Progenitor cell of endocrine pancreas (in vitro differentiated cells): ENCODE measurements at places on chromosomes 16 and 17.

DNA sequence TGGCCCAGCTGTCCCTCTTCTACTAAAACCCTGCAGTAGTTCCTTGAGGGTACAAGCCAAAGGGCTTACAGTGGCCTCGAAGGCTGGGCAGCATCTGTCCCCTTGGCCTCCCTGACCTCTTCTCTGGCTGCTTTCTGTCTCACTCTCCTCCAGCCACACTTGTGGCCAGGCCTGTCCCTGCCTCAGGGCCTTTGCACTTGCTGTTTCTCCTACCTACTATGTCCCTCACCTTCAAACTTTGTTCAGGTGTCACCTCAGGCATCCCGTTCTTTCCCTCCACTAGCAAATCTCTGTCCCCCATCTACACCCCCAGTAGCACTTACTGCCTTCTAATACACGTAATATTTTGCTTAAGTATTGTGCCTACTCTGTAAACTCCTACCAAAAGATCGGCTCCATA is 6.0 kb downstream of the ABCC1 start:
- H3K36me3 ChIP-seq = peaks cover 1% of the 10 kb centered on the region
- no peaks in the 10 kb centered on the region for H3K27me3 ChIP-seq
- no peak overlapping the region for H3K27ac ChIP-seq
- DNase-seq = no peak

- H3K27ac ChIP-seq = no peak overlapping the region
- no peak for DNase-seq
- H3K36me3 ChIP-seq = no peaks in the 10 kb centered on the region
- peaks cover 14% of the 10 kb centered on the region for H3K27me3 ChIP-seq
- H3K4me1 ChIP-seq = no peaks in the 10 kb centered on the region
- H3K4me3 ChIP-seq = no peak overlapping the region
Measured at GRCh38 chr17:35284955-35285354, 42.1 kb downstream of the SLFN5 start.

DNA sequence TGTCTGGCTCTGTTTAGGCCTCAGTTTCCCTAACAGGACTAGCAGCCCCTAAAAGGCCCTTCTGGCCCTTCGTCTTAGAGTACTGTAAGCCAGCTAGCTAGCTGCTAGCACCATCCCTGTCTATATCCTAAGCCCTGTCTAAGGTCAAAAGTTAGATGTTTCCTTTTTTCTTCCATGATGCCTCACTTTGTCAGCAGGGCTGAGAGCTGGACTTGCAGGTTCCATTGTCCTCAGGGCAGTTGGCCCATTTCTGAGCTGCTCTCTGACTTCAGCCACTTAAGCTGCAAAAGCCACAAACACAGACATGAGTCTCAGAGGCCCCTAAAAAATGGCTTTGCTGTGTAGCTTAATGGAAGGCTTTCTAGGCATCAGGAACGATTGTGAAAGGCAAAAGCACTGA is 187.7 kb downstream of the CBLN1 start:
- H3K36me3 ChIP-seq = no peaks in the 10 kb centered on the region
- no peak overlapping the region for H3K27ac ChIP-seq
- DNase-seq = no peak
- H3K4me3 ChIP-seq = no peak overlapping the region
- H3K27me3 ChIP-seq = peaks cover 32% of the 10 kb centered on the region

DNA sequence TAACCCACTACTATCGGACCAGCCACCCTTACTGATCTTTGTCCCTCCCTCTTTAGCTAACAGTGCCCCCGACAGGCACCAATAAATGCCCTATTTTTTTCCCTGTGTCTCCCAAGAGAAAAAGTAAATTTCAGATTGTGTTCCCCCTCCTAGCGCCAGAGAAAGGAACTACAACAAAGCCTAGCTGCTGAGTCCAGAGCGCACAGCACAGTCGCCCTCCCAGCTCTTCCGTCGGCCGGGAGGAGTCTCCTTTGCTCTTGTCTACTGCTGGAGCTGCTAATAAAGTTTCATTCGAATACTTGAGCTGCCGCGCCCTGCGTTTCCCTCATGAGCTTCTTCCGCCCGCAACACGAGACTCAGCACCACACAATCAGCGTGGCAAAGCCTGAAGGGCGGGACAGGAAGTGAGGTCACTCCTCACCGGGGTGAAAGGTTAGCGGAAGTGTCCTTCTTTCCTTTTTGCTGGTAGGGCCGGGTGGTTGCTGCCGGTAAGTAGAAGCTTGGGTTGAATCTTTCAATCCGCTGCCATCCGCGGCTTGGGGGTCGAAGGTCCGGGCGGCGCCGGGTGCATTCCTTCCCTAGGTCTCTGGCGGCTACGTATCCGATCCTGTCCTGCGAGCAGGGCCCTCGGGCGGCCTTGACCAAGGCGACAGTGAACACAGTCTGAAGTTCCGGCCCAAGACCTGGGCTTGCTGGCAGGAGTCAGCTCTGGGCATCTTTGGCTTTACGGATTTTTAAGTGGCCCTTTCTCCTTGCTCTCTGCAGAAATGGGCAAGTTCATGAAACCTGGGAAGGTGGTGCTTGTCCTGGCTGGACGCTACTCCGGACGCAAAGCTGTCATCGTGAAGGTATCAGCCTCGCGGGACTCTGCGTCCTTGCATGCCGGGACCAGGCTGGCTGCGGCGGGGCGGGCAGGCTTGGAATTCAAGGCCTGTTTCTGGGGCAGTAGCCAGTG is at the start of gene RPL27:
Gene RPL27 (plus strand): TSS at position 436 of the 955 bp plus-strand sequence. CDS start 332 bp downstream, at position 768.
- H3K27ac ChIP-seq = peak within 1 kb of the TSS; percentile 99
- DNase-seq = peak; percentile 87
- H3K27me3 ChIP-seq = no peaks in the 10 kb centered on the region
- H3K4me1 ChIP-seq = peaks cover 24% of the 10 kb centered on the region
- peaks cover 19% of the 10 kb centered on the region for H3K36me3 ChIP-seq
- peak within 1 kb of the TSS; percentile 88 for H3K4me3 ChIP-seq

DNA sequence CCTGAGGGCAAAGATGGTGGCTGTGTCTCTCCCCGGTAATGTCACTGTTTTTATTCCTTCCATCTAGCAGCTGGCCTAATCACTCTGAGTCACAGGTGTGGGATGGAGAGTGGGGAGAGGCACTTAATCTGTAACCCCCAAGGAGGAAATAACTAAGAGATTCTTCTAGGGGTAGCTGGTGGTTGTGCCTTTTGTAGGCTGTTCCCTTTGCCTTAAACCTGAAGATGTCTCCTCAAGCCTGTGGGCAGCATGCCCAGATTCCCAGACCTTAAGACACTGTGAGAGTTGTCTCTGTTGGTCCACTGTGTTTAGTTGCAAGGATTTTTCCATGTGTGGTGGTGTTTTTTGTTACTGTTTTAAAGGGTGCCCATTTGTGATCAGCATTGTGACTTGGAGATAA is 5.5 kb upstream of the RAPGEFL1 start:
- no peak overlapping the region for H3K4me3 ChIP-seq
- peaks cover 34% of the 10 kb centered on the region for H3K36me3 ChIP-seq
- H3K27ac ChIP-seq = no peak overlapping the region
- H3K4me1 ChIP-seq = peaks cover 8% of the 10 kb centered on the region

GRCh38 chr17:82815354-82815753 is 24.5 kb downstream of the ZNF750 start:
- H3K36me3 ChIP-seq = peaks cover 27% of the 10 kb centered on the region
- H3K4me3 ChIP-seq = no peak overlapping the region
- H3K4me1 ChIP-seq = no peaks in the 10 kb centered on the region
- H3K27me3 ChIP-seq = no peaks in the 10 kb centered on the region

DNA sequence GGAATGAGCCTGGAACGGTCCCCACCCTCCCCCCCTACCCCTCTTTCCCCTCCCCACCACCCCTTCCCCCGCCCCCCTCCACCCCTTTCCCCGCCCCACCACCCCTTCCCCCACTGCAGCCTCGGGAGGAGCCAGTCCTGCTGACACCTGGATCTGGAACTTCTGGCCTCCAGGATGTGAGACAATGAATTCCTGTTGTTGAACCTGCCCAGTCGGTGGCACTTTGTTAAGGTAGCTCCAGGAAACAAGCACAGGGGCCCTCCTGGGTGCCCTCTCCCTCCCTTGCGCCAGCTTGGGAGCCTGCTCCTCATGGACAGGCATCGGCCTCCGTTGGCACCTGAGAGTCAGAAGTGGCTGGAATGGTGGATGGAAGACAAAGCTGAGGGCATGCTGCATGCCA is 152.4 kb upstream of the FOXF1 start:
- no peaks in the 10 kb centered on the region for H3K36me3 ChIP-seq
- no peak overlapping the region for H3K4me3 ChIP-seq
- no peak for DNase-seq
- no peak overlapping the region for H3K27ac ChIP-seq
- H3K4me1 ChIP-seq = no peaks in the 10 kb centered on the region

GRCh38 chr17:42691021-42691545 is 8.8 kb downstream of the CNTNAP1 start:
- H3K27ac ChIP-seq = no peak overlapping the region
- H3K4me3 ChIP-seq = no peak overlapping the region
- no peak for DNase-seq
- H3K36me3 ChIP-seq = peaks cover 5% of the 10 kb centered on the region
- H3K27me3 ChIP-seq = no peaks in the 10 kb centered on the region
- no peaks in the 10 kb centered on the region for H3K4me1 ChIP-seq

DNA sequence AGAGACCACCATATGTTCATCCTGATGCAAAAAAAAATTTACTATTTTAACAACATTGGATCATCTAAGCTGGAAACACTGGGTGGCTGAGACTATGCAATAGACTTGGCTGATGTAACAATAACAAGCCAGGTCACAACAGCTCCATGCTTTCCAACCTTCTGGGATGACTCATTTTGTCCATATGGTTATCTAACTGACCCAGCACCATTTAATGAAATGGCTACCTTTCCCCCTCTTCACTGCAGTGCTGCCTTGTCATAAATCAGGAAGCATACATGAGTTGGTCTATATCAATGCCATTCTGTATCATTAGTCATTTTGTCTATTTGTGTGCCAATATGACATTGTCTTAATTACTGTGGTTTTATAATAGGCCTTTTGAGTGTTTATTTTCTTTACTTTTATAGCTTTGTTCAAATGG is 217.6 kb upstream of the KCNJ16 start:
- no peak overlapping the region for H3K4me3 ChIP-seq
- no peaks in the 10 kb centered on the region for H3K27me3 ChIP-seq
- DNase-seq = no peak
- peaks cover 2% of the 10 kb centered on the region for H3K36me3 ChIP-seq
- no peaks in the 10 kb centered on the region for H3K4me1 ChIP-seq
- no peak overlapping the region for H3K27ac ChIP-seq

GRCh38 chr17:79728908-79729471 is 1.8 kb upstream of the ENPP7 start:
- H3K36me3 ChIP-seq = no peaks in the 10 kb centered on the region
- DNase-seq = no peak
- H3K4me3 ChIP-seq = no peak overlapping the region
- no peaks in the 10 kb centered on the region for H3K27me3 ChIP-seq
- H3K27ac ChIP-seq = no peak overlapping the region

- no peaks in the 10 kb centered on the region for H3K4me1 ChIP-seq
- no peaks in the 10 kb centered on the region for H3K36me3 ChIP-seq
- H3K27ac ChIP-seq = no peak overlapping the region
- no peak for DNase-seq
- peaks cover 3% of the 10 kb centered on the region for H3K27me3 ChIP-seq
Measured at GRCh38 chr17:78450696-78451345, 72.4 kb downstream of the PGS1 start.

- no peaks in the 10 kb centered on the region for H3K27me3 ChIP-seq
- no peak for DNase-seq
- H3K27ac ChIP-seq = no peak overlapping the region
Measured at GRCh38 chr16:83746611-83747010, 61.2 kb upstream of the HSBP1 start.

DNA sequence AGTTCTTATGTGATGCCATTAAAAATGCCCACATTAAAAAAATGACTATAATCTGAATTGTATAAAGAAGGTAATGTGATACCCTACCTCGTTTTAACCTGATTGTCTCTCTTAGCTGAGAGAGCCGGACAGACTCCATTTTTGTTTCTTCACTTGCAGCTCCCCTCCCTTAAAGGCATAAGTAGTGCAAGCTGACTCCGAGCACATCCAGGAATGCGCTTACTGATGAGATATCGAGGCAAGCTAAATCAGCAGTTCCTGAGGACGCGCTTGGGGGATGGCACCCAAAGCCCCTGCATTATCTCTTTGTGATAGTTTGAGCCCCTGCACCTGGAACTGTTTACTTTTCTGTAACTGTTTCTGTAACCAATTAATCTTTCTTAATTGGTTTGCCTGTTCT is 6.3 kb downstream of the KRT24 start:
- no peak for DNase-seq
- no peak overlapping the region for H3K27ac ChIP-seq
- H3K27me3 ChIP-seq = no peaks in the 10 kb centered on the region
- no peak overlapping the region for H3K4me3 ChIP-seq
- H3K4me1 ChIP-seq = peaks cover 27% of the 10 kb centered on the region
- H3K36me3 ChIP-seq = no peaks in the 10 kb centered on the region

GRCh38 chr16:78597809-78598570 is 498.5 kb downstream of the WWOX start:
- H3K36me3 ChIP-seq = no peaks in the 10 kb centered on the region
- H3K4me3 ChIP-seq = no peak overlapping the region
- peaks cover 5% of the 10 kb centered on the region for H3K4me1 ChIP-seq
- no peak overlapping the region for H3K27ac ChIP-seq
- DNase-seq = no peak
- no peaks in the 10 kb centered on the region for H3K27me3 ChIP-seq

GRCh38 chr17:64972611-64973010 is 53.3 kb upstream of the LRRC37A3 start:
- no peaks in the 10 kb centered on the region for H3K27me3 ChIP-seq
- peaks cover 2% of the 10 kb centered on the region for H3K36me3 ChIP-seq
- no peak overlapping the region for H3K27ac ChIP-seq
- peaks cover 9% of the 10 kb centered on the region for H3K4me1 ChIP-seq
- H3K4me3 ChIP-seq = no peak overlapping the region
- DNase-seq = no peak

GRCh38 chr16:66844342-66845079 is at the start of gene CA7:
CA7 (plus strand) TSS chr16:66844414; CDS start chr16:66844488, 74 bp downstream.
- H3K36me3 ChIP-seq = no peaks in the 10 kb centered on the region
- peak within 1 kb of the TSS; percentile 52 for H3K27ac ChIP-seq
- H3K27me3 ChIP-seq = peaks cover 77% of the 10 kb centered on the region
- DNase-seq = no peak
- peak within 1 kb of the TSS; percentile 72 for H3K4me3 ChIP-seq

GRCh38 chr17:17917394-17917793 is 54.8 kb downstream of the TOM1L2 start:
- no peaks in the 10 kb centered on the region for H3K27me3 ChIP-seq
- H3K4me3 ChIP-seq = no peak overlapping the region
- no peak overlapping the region for H3K27ac ChIP-seq
- H3K36me3 ChIP-seq = peaks cover 5% of the 10 kb centered on the region
- H3K4me1 ChIP-seq = peaks cover 22% of the 10 kb centered on the region
- DNase-seq = no peak

GRCh38 chr17:4944163-4944553 is 4.1 kb downstream of the RNF167 start:
- peaks cover 8% of the 10 kb centered on the region for H3K36me3 ChIP-seq
- no peaks in the 10 kb centered on the region for H3K27me3 ChIP-seq
- H3K4me1 ChIP-seq = peaks cover 30% of the 10 kb centered on the region
- no peak for DNase-seq
- H3K27ac ChIP-seq = peak overlapping the region; percentile 62

- no peak overlapping the region for H3K27ac ChIP-seq
- H3K36me3 ChIP-seq = peaks cover 4% of the 10 kb centered on the region
- no peaks in the 10 kb centered on the region for H3K4me1 ChIP-seq
Measured at GRCh38 chr16:12406158-12406557, 397.5 kb downstream of the CPPED1 start.
